ENCODE measurements at places on chromosomes 12 and 14.

DNA sequence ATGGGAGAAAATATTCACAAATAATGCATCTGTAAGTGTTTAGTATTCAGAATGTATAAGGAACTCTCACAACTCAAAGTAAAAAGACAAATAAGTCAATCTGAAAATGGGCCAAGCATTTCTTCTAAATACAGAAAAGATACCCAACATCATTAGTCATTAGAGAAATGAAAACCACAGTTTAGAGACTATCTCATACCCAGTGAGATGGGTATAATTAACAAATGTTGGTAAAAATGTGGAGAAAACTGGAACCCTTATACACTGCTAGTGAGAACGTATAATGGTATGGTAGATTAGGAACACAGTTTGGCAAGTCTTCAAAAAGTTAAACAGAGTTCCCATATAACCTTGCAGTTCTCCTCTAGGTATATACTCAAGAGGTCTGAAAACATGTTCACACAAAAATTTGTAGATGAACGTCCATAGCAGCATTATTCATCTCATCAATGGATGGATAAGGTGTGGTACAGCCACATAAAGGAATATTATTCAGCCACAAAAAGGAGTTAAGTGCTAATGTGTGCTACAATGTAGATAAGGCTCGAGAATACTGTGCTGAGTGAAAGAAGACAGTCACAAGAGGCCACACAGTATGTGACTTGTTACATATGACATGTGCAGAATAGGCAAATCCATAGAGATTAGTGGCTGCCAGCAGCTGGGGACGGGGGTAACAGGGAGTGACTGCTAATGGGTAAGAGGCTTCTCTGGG is 5.9 kb downstream of the VCPKMT start:
- no peak for DNase-seq

DNA sequence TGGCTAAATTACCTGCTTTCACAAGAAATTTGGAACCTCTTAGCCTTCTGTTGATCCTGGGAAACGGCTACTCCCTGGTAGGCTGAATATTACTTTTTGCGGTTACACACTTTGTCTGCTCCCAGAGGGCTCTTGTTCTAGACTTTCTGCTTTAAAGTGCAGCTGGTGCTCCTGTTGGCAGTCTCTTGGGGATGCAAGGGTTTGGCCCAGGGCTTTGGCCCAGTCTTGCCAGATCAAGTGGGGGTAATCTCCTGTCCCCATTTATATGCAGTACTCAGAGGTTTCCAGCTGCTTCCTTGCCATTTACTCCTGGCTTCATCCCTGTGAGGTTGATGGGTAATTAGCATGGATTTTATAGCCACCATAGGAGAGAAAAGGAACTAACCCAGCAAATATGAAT is 558.2 kb upstream of the MIS18BP1 start:
- no peak for DNase-seq

DNA sequence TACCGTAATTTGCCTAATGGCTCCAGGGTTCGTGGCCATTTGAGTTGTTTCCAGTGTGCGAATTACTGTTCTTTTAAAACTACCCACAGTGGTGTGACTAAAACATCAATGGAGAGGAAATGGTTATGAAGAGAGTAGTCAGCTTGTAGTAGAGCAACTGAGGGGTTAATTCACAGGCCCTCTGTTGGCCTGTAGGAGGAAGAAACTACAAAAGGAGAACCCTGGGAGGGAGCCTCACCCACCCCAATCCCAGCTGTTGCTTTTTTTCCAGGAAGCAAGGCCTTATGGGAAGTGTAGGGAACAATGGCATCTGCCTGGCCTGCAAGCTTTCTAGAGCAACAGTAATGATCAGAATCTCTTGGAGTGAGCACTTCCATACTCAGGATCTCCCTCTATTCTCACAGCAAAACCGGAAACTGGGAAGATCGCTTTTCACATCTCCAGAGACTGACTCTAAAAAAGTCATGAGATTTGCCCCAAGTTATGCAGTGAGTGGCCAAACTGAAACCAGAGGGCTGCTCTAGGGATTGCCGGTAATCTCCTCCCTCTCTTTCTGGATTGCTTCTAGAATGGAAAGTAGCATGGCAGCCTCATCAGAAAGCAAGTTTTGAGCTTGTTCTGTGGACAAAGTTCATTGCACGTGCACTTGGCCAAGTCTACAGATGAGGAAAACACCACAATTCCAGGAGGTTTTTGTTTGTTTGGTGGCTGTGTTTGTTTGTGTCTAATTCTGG is 125.3 kb upstream of the PWP1 start:
- no peak for DNase-seq

- no peak for DNase-seq
Measured at GRCh38 chr12:25883026-25883916, 75.2 kb upstream of the RASSF8 start.

GRCh38 chr14:65926504-65926903 is 514.0 kb downstream of the FUT8 start:
- no peak for DNase-seq

DNA sequence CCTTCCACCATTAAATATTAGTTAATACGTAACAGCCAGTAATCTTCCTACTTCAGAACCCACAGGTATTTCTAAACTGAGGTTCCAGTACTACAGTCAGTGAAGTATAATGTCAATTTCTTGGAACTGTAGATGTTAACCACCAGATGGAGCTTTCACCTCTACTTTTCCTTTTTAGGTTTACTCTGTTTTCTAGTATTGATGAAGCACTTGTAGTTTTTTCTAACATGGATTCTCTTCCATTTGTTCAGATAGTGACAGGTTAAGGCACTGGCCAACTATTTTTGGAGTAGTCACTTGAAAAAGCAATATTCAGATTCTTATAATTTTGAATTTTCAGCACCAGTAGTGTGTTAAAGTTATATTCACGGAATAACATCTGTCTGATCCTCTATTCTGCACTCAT is 4.6 kb upstream of the SEC23A start:
- DNase-seq, result no peak

DNA sequence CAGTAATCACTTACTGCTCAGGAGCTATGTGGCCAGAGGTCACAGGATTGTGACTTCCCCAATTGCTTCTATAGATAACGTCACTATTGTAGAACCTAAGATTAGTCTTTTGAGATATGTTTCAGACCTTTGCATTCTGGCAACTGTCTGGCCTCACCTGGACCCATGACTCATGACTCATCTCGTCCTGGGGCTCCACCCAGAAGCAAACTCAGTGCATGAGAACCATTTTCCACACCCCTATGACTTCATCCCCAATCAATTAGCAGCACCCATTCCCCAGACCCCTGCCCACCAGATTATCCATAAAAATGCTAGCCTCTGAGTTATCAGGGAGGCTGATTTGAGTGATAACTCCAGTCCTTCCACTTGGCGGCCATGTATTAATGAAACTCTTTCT is 186.9 kb downstream of the EMP1 start:
- no peak for DNase-seq

GRCh38 chr14:89429199-89430181 is 12.5 kb upstream of the FOXN3 start:
- DNase-seq, result no peak

- DNase-seq, result no peak
Measured at GRCh38 chr14:52048116-52048515, 20.7 kb downstream of the NID2 start.

- DNase-seq, result no peak
Measured at GRCh38 chr14:68474741-68475140, 318.1 kb downstream of the ZFP36L1 start.
